ENCODE measurements at places on chromosomes 13 and 19.

- DNase-seq: no peak
Observed at GRCh38 chr19:55697698-55698097, 22.7 kb downstream of the EPN1 start.

DNA sequence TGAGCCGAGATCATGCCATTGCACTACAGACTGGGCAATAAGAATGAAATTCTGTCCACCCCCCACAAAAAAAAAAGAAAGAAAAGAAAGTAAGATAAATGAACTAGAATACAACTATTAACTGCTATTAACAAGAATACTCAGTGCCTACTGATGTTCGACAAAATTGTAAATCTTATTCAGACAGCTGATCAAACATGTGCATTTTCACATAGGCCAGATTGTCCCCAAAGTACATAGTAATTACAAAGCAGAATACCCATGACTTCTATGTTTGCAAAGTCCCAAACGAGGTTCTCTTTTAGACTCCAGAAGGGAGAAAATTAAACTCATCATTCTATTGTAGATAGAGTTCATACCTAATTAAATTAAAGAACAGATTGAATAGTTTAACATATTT, 113.4 kb downstream of the UFM1 start:
- DNase-seq: no peak

GRCh38 chr13:109913186-109913585, 126.8 kb upstream of the IRS2 start:
- no peak for DNase-seq

GRCh38 chr13:97106323-97106722, 112.0 kb upstream of the OXGR1 start:
- DNase-seq: no peak

GRCh38 chr19:6088602-6089049, 21.7 kb downstream of the RFX2 start:
- no peak for DNase-seq

- no peak for DNase-seq
Observed at GRCh38 chr13:93786846-93787489, 560.4 kb downstream of the GPC6 start.
